Hematopoietic multipotent progenitor cell treated with erythropoietin and hydrocortisone succinate and interleukin-3 and kit ligand, for 17 days (in vitro differentiated cells): ENCODE measurements at places on chromosomes 2 and 18.

DNA sequence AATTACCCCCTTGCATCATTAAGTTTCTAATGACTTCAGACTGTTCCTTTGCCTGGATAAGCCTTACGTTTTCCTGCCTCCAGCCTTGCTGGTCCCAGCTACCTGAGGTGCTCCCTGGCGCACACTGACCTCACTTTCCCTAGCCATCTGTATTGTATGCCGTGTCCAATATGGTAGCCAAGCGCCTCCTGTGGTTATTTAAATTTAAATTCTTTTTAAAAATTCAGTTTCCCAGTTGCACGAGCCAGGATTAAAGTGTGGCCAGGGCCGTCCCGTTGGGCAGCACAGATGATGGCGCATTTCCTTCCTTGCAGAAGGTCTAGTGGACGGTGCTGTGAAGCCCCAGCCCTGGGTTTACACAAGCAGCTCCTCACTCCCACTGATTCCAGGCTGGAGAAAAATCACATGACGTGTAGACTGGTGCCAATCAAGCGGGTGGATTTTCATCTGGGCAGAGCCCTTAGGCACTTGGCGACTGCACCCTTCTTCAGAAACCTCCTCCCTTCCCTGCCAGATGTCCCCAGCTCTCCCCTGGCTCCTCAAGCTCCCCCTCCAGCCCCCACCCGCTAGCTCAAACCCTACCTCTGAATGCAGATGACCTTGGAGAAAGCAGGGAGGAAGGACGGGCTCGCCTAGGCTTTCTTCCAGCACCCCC lies 33.9 kb downstream of the ACKR3 start:
- no peak for DNase-seq

- DNase-seq = no peak
Observed at GRCh38 chr2:10919410-10919770, 7.7 kb downstream of the KCNF1 start.

DNA sequence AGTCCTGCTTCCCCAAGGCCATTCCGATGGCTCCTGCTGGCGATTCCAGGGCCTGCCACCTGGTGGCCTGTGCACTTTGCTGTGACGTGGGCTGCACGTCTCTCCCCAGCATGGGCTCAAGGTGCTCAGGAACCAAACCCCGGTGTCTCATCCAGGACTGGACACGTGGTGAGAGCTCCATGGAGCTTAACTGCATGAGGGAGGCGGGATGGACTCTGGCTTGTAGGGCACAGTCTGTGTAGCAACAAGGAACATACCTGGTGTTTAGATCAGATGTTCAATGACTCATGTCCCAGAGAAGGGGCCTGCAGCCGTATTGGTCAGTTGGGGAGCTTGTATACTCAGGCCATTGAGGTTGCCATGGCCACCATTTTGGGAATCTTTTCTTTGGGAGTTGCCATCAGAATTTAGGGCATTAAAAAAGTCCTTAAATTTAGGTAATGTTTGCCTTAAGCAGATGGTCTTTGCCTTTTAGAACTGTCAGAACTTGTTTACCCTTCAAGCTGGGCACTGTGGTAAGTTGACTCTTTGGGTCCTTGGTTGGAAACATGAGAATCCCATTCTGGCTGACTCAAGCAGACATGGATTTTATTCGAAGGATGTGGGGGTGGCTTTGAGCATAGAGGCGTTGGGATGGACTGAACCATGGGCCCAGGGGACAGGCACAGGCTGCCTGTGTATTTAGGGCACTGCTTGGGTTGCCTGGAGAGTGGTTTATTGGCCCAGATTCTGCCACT lies 21.0 kb downstream of the AGAP1 start:
- DNase-seq = no peak

DNA sequence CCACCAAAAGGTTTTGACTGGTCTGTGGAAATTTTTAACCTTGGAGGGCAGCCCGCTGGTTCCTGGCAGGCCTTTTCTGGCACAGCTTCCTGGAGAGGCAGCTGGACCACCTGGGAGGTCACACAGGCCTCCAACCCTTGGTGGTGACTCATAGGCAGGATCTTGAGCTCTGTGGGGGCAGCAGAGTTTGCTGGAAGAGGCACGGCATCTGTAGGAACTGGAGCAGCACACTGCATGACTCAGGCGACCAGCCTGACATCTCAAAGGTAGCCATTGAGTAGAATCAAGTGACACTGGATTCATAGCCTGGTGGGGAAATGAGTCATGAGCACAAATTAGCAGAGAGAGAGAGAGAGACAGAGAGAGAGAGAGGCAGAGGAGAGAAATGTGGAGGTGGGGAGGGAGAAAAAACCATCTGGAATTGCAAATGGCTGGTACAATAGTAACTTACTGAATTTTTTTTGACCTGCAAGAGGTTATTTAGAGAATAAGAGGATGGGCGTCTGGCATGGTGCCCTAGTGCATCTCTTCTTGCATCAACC lies 57.4 kb downstream of the TRPM8 start:
- DNase-seq = no peak
